ENCODE measurements at places on chromosomes 3 and 15.
A peak's percentile ranks its signal among the peaks of the same experiment; 100 is the strongest.

- DNase-seq = no peak
These were observed 37.6 kb downstream of the LRRN1 start for GRCh38 chr3:3836845-3837244.

DNA sequence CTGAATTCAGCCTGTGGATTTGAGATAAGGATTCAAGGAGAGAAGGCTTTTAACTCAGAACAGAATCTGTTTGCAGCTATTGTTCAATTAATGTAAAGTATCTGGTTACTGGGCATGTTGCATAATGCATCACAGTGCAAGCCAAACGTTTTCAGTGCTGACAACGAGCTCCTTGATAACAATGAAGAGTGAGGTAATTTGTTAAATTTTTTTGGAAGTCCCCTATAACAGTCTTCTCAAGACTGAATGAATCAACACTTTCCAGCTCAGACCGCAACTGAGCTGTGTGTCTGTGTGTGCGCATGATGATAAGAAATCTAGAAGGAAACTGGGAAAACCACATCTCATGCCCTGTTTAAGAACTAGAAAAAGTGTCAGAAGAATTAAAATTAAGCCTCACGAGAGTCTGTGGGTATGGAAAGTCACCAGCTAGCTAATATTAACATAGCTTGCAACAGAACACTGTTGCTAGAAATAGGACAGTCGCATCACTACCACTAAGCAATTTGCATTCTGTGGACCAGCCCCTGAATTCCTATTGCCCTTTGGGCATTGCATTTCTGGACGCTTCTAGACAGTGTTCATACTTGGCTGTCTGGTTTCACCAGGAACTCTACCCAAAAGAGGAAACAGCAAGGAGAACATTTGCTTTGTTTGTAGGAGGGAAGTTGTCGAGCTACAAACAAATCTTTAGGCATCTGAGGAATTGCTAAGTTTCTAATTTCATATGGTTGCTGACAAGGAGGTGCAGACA, 43.7 kb upstream of the ATP2C1 start:
- DNase-seq = peak; percentile 35

- DNase-seq = no peak
These were observed 14.8 kb upstream of the ZNF639 start for GRCh38 chr3:179308001-179308400.

DNA sequence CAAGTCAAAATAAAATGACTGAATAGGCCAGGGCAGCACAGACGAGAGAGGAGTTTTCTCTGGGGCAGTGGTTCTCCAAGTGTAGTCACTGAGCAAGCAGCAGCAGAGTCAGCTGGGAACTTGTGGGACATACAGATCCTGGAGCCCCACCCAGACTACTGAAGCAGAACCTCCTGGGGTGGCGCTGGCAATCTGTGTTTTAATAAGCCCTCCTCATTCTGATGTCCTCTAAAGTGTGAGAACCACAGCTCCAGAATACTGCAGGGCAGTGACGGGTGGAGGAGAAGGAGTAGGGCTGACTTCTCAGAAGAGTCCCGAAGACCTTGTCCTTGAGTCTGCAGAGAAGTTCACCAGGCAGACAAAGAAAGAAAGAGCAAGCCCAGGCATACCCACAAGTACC, 251.3 kb upstream of the HES1 start:
- DNase-seq = no peak

DNA sequence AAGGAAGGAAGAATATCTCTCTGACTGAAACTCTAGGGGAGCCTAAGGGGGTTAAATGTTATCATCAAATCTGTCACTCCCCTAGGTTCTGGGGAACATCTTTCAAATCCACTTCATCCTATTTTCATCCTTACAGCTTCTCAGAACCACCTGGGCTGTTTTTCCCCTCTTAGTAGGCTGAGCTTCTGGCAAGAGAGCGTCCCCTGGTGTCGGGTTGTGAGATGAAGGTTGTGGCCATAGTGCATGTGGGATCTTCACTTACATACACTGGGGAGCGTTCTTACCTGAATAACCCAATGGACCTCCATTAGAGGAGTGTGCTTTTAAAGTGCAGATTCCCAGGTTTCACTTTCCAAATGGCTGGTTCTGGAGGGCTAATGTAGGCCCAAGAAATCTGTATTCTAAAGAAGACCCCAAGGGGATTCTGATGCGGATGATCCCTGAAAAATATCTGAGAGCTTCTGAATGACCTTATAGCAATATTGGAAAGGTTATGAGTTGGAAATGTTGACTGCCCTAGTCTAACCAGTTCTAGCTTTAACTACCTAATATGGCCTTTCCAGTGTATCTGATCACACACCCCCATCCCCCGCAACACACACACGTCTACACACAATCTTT, 663.7 kb downstream of the AGBL1 start:
- peak; percentile 66 for DNase-seq
